ENCODE measurements at places on chromosomes 4 and X.

DNA sequence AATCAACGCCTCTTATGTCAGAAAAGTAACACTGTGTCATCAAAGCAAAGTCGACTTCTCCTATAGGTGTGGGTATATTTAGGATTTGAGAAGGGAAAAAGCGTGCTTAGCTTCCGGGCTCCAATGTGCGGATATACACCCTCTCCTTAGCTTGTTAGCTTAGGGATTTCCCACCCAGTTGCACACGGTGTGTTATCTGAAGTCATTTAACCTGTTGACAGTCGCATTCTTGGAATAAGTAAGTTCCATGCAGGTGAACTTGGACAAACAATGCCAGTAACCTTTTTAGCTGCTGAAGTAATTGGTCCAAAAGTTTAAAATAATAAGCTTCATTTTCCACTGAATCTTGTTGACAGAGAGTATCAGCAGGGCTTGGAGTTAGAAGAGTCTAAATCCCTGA is 113.7 kb downstream of the SHROOM3 start:
- no peak for DNase-seq

GRCh38 chr4:128658214-128658631 is 151.3 kb upstream of the JADE1 start:
- no peak for DNase-seq

- no peak for DNase-seq
Measured at GRCh38 chr4:139278912-139279759, 889 bp downstream of the MGARP start.

DNA sequence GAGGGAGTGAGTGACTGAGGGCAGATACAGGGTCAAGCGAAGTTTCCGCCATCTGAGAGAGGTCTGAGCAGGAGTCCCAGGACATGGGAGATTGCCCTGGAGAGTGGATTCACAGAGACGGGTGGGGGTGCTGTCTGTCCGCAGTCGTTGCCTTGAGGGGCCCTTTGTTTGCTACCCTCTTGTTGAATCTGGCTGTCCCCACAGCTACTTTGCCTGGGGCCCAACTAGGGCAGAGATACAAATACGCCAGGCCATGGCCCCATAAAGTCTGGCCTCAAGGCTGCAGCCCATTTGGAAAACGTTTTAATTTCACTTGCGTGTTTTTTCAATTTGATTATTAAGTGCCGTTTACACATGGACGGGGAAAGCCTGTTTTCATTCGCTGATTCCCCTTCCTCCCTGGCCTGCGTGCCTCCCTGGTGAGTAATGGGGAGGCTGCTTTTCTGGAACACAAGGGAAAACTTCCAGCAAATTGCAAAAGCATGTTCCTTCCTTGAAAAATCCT is 134.4 kb downstream of the SMIM20 start:
- DNase-seq, result peak; percentile 33

GRCh38 chr4:133474501-133474900 is 325.4 kb downstream of the PCDH10 start:
- DNase-seq, result no peak

DNA sequence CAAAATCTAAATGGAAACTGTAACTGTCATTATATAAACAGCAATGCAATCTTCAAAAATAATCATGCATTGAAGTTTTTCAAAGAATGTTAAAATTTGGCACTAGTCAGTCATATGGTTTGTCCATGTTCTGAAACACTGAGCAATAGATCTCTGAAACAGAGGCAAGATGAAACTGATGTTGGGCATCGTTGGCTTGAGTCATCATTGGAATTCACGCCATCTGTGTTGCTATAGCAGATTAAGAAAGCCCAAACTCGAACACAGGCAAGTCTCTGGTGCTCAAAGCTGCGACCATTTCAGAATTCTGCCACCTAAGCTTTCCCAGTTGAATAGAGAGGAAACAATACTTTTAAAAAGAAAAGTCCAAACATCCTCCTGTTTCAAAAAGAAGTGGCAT is 114.1 kb upstream of the PPARGC1A start:
- no peak for DNase-seq

DNA sequence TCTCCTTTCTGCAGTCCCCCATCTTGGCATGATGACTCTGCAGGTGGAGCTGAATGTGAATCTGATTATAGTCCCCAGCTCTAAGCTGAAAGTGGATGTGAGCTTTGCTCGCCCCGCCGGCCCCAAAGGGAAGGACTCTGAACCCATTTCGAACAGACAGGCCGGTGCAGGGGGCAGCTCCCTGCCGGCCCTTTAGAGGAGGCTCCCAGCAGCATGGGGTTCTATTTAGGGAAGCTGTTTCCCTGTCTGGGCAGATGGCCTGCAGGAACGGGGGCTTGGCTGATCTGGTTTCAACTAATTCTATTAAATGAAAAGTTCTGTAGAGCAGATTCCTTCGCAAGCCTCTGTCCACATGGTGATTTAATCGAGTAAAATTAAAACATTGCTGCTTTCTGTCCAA is 104.8 kb upstream of the MSX1 start:
- no peak for DNase-seq

- no peak for DNase-seq
Measured at GRCh38 chr4:120056246-120056645, 10.4 kb downstream of the MAD2L1 start.

- no peak for DNase-seq
Measured at GRCh38 chr4:184288451-184289178, 70.9 kb upstream of the ENPP6 start.

DNA sequence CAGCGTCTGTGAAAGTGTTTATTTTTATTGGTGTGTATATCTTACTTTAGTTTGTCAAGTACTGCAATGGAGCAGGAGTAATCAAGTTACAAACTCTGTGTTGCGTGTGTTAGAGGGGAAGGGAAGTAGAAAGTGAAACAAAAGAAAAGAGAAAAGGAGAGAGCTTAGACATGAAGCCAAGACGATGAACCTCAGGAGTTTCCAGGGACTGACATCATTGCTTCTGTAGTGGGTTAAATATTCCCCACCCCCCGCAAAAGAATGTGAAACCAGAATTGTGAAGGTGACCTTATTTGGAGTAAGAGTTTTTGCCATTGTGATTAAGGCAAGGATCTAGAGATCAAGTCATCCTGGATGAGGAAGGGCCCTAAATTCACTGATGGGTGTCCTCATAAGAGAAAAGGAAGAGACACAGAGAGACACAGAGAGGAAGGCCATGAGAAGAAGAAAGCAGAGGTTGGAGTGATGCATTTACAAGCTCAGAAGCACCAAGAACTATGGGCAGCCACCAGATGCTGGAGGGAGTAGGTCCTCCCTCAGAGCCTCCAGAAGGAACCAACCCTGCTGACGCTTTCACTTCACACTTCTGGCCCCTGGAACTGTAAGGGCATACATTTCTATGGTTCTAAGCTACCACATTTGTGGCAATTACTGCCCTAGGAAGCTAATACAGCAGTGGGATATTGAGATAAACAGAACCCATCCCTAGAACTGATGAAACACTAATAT is 173.6 kb upstream of the SFRP2 start:
- peak; percentile 67 for DNase-seq

- DNase-seq, result no peak
Measured at GRCh38 chr4:128076464-128076863, 15.4 kb downstream of the LARP1B start.

DNA sequence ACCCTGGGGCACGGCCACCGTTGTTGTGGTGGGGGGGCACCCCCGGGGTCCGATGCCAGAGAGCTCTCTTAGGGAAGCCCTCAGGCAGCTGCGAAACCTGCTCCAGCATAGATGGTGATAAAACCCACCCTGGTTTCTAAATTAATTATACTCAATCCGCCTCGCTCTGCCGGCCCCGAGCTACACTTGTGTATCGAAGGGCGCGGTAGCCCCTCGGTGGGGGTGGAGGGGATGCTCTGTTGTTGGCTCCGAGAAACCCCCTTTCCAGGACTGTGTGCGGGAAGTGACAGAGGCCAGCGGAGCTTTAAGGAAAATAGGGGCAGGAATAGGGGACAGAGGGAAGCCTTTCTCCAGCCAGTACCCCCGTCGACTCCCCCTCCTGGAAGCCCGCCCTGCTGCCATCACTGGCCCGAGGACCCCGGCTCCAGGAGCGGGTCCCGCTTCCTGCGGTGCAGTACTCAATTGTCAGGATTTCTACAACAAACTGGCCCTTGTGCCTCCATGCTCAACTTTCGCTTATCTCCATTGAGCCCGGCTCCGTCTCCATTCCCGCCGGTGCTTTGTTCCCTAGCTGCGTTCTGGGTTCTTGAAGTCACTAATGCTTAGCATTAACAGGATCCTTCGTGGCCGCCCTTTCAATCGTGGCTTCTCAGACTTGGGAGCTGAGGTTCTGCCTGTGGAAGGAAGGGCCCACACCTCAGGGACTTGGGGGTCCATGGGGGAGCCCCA is 408.2 kb downstream of the BCOR start:
- no peak for DNase-seq

DNA sequence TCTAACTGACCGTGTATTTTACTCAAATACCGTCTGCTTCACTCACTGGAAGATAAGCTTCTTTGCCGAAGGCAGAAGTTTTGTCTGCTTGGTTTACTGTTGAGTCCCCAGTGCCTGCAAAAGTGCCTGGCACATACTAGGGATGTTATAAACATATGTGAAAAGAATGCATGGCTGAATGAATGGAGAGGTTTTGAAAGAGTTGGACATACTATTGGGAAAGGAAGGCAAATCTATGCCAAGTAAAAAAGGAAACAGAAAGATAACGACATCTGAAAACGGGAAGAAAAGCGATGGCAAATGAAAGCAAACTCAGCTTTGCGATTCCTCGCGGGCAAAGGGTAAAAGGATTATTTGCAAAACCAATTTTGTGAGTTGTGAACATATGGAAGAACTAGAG is 21.7 kb downstream of the ADGRG2 start:
- DNase-seq, result no peak

DNA sequence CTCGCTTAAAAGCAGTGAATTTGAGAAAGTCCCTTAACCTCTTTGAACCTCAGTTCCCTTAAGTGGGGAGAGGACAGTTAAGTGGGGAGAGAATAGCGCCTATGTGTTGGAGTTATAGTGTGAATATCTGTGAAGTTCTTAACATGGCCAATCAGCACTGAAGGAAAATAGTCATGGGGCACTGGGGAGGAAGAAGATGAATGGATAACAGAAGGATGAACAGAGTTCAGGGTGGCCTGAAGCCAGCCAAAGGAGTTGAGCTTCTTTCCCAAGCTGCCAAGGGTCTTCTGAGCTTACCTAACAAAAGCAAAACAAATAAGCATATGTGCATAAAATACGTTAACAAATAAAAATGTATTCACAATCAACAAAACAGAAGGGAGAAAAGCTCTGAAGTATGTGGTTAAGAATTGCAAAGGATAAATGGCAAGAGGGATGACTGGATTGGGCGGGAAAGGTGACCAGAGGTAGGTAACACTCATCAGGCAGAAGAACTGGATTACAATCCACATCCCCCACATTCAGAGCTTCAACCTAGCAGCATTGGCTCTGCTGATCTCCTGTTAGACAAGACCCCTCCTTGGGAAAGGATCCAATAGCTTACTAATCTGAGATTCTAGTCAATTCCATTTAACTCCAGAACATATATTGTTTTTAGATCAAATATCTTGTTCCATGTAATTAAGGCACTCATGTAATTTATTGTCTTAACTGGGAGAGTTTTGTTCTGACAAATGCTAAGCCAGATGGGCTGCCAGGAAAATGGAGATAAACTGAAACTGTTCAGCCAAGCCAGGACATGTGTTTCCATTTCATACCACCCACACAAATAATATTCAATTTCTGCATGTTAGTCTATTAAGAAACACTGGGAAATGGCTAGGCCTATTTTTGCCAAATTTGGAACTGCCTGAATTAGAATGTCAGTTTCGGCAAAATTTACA is 221.2 kb downstream of the LDB2 start:
- no peak for DNase-seq

GRCh38 chr4:123555233-123555806 is 158.7 kb downstream of the SPRY1 start:
- DNase-seq, result peak; percentile 20

- DNase-seq, result no peak
Measured at GRCh38 chr4:81454499-81454898, 17.2 kb downstream of the RASGEF1B start.

GRCh38 chrX:17435476-17435875 is 60.5 kb downstream of the NHS start:
- DNase-seq, result no peak

- DNase-seq, result no peak
Measured at GRCh38 chr4:53778155-53778554, 186.9 kb upstream of the LNX1 start.

DNA sequence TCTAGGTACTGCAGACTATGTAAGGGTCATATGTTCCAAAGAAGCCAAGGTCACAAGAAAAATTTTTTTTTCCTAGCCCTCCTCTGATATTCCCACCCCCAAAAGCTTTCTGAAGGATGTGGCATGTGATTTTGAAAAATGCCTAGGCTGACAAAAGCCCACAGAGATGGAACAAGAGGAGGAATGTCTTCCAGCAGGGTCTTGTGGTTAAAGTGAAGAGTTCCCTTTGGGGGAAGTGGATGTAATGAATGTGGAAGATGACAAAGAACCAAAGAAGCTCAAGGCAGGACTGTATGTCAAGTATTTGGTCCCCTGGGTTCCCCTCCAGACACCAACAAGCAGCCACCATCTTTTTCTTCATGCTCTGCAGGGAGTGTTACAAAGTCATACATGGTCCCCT is 268.8 kb downstream of the BCOR start:
- DNase-seq, result no peak

- no peak for DNase-seq
Measured at GRCh38 chr4:128596853-128597252, 212.6 kb upstream of the JADE1 start.

- DNase-seq, result no peak
Measured at GRCh38 chr4:79898055-79898454, 175.0 kb downstream of the ANTXR2 start.

- DNase-seq, result no peak
Measured at GRCh38 chrX:1558761-1559468, 21.9 kb upstream of the P2RY8 start.

- no peak for DNase-seq
Measured at GRCh38 chr4:149788300-149788699, 27.3 kb downstream of the IQCM start.

- DNase-seq, result no peak
Measured at GRCh38 chrX:153903238-153903980, 1.1 kb upstream of the AVPR2 start.

DNA sequence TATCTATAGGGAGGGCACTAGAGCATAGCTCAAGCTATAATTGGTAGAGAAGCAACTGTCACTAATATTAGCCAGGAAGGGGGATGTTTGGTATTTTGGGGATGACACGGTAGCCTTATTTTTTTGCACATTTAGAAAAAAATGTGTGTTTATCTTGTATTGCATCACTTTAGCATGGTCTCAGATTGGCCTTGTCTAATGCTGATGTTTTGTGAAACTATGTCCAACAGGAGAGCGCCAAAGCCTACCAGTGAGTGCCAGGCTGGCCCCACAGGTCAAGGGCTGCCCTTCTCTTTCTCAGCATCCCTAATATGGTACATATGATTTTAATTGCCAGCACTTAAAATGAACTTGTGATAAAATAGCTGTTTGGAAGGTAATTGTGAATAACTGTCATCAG is 24.8 kb upstream of the WDR19 start:
- no peak for DNase-seq

- DNase-seq, result peak; percentile 6
Measured at GRCh38 chr4:139191373-139191772, 14.4 kb upstream of the ELF2 start.

- DNase-seq, result peak; percentile 36
Measured at GRCh38 chr4:153004081-153004850, 68.1 kb downstream of the FHDC1 start.

- DNase-seq, result no peak
Measured at GRCh38 chr4:122879001-122879400, 43.4 kb downstream of the NUDT6 start.

GRCh38 chrX:20412871-20413486 is 146.3 kb upstream of the RPS6KA3 start:
- DNase-seq, result no peak

Data from RPMI7951 (cell line).